ENCODE measurements at places on chromosomes 3 and 15.

- DNase-seq = no peak
Measured at GRCh38 chr3:49805897-49806701, 3.0 kb downstream of the INKA1 start.

DNA sequence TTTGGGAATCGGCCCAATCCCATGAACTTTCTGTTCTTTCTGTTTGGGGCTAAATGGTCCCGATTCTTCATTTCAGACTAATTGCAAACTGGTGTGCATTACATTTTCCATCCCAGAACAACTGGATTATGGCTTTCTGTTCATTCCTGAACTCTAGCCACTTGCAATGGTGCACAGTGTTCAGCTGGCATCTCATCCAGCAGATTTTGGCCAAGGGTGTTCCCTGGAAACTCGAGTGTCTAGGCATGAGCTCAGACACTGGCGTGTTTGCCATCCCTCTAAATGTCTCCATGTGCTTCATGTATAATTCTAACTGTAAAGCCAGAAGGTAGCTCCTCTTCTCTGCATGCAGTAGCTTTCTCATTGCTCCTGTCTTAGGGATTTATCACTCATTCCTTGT, 97.1 kb upstream of the MYZAP start:
- DNase-seq = no peak

DNA sequence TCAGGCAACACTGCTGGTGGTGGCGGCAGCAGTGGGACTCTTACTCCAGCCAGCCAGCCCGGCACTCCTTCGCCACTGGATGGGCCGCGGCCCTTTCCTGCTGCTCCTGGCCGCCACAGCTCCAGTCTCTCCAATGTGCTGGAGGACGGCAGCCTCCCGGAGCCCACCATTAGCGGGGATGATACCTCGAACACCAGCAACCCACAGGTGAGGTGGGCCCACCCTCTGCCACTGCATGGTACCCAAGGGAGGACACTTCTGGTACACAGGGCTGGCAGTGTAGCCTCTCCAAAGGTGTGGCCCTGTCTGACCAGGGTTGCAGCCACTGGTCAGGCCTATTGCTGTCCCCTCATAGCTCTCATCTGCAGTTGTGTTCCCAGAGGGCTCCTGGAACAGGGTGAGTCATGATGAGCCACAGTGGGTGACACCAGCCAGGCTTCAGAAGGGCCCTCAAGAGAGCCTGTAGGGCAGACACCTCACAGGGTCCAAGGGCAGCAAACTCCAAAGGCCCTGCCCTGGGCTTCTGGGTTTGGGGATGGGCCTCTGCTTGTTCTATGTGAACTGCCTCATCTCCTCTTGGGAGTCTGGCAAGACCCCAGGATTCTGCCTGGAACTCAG, 20.8 kb downstream of the NBEAL2 start:
- DNase-seq = no peak

DNA sequence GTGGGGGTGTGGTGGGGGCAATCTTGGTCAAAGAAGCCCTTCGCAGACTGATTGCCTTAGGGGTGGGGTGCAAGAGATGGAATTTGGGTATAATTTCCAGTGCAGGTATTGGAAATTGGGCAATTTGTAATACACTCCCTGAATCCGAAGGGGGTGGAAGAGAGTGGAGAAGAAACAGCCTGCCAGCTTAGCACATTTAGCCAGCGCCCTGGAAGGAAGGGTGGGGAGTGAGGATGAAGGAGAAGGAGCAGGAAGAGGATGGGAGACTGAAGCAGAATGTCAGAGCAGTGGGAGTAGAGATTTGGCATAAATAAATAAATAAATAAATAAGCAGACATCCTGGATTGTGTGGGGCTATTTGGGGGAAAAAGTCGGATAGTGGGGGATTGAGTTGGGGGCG, 1.6 kb downstream of the GAP43 start:
- no peak for DNase-seq

GRCh38 chr3:141556034-141556433, 69.2 kb downstream of the RASA2 start:
- no peak for DNase-seq

DNA sequence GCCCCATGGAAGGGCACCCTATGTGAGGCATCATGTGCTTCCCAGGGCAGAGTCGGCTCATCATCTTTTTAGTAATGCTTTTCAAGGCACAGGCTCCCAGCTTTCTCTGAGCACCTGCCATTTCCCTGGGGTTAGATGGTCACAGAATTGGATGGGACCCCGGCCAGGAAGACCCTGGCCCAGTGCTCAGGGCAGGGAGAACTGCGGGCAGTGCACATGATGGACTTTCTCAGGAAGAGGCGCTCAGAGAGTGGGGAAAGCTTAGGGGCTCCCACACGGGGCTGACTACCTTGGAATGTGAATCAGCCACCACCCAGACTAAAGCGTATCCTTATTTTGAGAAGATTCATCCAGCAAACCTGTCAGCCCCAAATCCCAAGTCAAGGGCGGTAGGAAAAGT, 16.5 kb upstream of the SKOR1 start:
- no peak for DNase-seq

GRCh38 chr3:52041118-52041731, 15.1 kb downstream of the DUSP7 start:
- no peak for DNase-seq

GRCh38 chr3:143035466-143036211, 34.3 kb downstream of the U2SURP start:
- no peak for DNase-seq

DNA sequence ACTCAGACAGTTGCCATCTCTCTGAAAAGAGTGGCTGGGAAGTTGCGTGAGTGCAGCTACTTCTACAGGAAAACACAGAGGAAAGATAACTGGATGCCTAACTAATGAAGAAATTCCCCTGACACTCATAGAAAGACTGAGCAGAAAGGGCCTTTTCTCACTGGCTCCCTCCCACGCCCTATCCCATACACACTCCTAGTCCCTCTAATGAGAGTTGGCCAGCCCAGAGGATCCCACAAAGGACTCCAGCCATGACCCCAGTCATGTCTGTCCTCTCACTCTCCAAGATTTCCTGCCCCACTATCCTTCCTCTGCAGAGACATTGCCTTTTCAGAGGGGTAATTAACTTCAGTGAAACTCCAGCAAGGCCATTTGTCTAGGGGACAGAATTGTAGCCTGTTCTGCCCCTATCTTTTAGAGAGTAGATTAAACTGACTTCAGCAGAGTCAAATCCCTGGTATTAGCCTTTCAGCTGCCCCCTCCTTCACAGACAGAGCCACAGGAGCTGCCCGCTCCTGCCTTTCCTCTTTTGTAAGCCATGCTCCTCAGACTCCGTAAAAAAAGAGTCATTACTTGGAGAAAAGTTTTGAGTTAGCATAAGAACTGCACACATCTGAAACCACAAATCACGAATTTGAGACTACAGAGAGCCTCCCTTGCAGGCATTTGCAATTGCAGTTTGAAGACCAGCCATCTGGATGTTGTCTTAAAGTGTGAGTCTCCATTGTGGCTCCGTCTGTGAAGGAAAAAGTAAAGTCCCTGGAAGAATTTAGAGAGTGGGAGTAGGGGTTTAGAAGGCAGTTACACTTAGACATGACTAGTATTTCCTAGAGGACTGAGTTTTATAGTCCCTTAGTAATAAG, 129.1 kb upstream of the SEMA6D start:
- no peak for DNase-seq

DNA sequence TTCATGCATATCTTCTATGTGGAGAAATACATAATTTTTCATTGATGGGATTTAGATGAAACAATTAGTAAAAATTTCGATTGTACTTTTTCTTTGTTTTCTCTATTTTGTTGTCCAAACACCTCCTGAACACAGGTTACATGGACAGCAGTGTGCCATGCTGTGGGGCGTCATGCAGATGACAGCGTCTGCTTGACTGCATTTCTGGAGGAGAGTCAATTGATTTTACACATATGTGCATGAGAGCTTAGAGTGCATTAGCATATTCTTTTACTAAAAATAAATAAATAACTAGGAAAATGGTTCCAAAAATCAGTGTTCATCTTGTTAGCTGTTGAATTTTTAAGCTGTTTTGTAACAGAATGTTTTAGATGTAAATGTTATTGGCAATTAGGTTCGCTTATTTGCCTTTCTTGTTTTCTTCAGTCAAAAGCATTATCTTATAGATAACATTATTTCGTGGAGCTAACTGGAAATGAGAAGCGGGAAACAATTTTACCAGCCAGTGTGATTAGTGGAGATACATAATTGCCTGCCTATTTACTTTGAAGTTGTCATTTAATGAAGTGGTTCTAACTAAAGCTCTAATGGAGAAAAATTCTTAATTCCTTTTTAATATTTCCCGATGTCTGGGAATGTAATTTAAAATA, 82.7 kb upstream of the VGLL3 start:
- no peak for DNase-seq

- no peak for DNase-seq
Measured at GRCh38 chr3:32414522-32415202, 23.0 kb downstream of the CMTM7 start.

GRCh38 chr3:58824285-58824684, 157.7 kb upstream of the FAM3D start:
- peak; percentile 9 for DNase-seq

DNA sequence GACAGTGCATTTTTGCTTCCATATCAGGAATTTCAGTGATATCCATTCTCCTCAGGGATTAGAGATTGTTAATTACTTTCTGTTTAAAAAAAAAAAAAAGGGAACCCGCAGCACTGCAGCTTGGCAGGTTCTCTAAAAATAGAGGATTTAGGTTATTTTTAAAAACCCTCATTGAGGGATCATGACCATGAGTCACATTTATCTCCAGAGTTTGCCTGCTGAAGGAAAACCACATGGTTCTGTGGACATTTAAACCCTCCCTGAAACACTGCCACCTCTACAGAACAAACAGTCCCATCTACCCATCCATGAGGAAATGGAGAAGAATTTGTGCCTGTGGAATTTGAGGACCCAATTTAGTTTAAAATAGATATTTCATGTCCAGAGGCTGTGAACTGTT, 66.2 kb upstream of the UBE2E1 start:
- DNase-seq = no peak

DNA sequence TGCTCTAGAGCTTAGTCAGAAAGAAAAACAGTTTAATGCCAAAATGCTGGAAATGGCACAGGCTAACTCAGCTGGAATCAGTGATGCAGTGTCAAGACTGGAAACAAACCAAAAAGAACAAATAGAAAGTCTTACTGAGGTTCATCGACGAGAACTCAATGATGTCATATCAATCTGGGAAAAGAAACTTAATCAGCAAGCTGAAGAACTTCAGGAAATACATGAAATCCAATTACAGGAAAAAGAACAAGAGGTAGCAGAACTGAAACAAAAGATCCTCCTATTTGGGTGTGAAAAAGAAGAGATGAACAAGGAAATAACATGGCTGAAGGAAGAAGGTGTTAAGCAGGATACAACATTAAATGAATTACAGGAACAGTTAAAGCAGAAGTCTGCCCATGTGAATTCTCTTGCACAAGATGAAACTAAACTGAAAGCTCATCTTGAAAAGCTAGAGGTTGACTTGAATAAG, 150.5 kb upstream of the LRRFIP2 start:
- no peak for DNase-seq

DNA sequence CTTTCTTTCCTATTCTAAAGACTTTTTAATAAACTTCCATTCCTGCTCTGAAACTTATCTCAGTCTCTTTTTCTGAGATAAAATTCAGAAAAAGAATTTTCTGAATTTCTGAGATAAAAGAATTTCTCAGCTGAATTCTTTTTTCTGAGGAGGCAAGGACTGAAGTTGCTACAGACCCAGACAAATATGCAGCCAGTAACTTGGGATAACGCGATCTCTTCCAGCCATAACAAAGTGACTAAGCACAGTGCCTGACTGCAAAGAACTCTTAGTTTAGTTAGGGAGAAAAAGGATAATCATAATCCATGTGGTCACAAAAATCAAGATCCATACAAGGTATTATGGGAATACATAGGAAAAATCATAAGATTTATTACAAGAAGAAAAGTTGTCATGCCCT, 222.0 kb upstream of the GAP43 start:
- DNase-seq = no peak

DNA sequence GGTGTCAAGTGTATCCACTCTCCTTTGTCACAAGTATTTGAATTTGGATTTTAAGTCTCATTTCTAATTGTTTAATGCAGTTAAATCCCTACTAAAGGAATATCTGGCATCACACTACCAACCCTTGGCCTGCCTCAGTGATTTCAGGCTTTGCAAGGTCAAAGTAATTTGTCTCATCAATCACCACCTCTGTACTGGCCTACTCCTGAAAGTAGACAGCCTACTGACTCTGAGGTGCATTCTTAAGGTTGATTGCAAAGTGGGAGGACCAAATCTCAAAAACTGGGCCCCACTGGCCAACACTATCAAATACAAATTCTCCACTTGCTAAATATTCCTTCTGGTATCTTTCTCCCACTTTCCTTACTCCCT, 851 bp upstream of the TEX55 start:
- DNase-seq = no peak

- no peak for DNase-seq
Measured at GRCh38 chr3:151377768-151378385, 6.7 kb downstream of the P2RY12 start.

All from stimulated activated CD4-positive, alpha-beta T cell treated with anti-CD3 and anti-CD28 coated beads, Interleukin-12 subunit alpha, Interleukin-12 subunit beta, amount 100 ng/mL, for 48 hours (primary cell).